GOT3 (cell line): ENCODE measurements at places on chromosomes 4 and X.

DNA sequence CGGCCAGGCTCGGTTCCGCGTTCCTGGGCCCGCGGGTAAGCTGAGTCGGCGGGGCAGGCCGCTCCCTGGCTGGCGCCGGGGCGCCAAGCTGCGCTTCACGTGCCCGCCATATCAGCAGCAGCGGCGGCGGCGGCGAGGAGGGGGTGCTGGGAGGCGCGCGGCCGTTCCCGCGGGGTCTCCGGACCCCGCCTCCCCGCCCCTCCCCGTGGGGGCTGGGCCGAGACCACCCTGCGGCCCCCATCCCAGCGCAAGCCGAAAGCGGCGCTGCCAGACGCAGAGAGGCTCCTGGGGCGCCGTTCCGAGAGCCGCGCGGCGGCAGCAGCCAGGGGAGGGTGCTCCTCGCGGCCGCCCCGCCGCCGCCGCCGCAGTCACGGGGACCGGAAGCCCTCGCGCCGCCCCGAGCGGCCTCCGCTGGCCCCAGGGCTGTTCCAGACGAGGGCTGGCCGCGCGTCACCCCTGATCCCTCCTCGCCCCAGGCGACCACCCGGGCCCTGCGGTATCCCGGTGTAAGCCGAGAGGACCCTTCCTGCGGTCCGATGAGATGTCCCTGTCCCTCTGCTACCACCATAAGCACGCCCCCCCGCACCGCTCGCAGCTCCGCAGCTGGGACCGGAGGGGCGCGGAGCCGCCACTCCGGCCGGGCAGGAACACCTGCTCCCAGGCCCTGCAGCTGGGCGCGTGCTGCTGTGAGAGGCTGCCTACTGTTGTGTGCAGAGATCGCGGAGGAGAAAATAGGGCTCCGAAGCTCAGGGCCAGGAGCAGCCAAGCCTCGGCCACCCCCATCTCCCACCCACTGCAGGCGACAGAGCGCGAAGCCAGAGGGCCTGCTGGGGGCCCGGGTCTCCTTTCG, 7.5 kb upstream of the BCOR start:
- no peak for DNase-seq

GRCh38 chr4:144645102-144645630, 790 bp upstream of the HHIP start:
- no peak for DNase-seq

DNA sequence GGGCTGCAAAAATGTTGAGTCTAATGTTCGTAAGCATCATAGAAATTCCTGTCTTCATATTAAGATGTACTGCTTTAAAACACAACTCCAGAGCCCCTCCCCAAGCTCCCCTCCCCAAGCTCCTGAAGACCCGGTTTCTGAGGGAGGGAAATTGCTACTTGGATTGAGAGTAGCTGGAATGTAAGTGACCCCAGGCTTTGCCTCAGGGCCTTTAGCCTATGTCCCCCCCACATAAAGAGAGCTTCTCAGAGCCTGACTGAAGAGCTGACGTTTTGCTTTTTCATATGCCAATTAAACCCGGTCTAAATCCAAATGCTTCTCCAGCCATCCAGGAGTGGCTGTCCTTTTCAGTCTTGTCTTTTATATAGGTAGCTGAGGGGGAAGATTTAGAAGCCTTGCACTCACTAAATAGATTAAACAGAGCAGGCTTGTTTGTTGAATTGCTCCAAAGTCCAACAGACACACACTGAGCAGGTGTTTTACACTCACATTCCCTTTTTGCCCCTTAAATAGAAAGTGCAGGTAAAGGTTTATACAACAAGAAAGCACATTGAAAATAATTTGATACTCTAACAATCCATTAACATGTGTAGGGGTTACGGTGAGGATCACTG, 19.6 kb downstream of the ARX start:
- no peak for DNase-seq

DNA sequence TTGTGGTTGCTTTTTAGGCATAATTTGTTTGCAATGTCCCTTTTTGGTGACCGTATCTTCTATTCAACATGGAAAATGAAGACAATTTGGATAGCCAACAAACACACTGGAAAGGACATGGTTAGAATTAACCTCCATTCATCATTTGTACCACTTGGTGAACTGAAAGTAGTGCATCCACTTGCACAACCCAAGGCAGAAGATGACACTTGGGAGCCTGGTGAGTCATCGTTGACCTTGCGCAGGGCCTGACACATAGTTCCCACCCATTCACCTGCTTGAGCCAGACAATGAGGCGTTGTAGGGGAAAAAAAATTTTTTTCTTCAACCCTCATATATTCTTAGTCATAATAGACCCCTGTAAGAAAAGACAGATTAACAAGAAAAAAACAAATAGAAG, 32.4 kb downstream of the EGF start:
- DNase-seq, result no peak
